ENCODE measurements at places on chromosomes 6 and 20. TPM values are rescaled to one million over a fixed set of nuclear protein-coding genes. Genes with fewer than 3 reads are reported as not detected.

Gene BPI
- 1.4 TPM for total RNA-seq

Gene MAN1A1
- total RNA-seq = 93.1 TPM

Gene TFAP2A
- not detected for total RNA-seq

Gene ATP6V1G2
- total RNA-seq = 3.8 TPM

Gene TGM3
- 0.08 TPM for total RNA-seq

Gene SLC22A7
- total RNA-seq = not detected

Gene IL17A
- total RNA-seq = not detected

Gene FAM209A
- total RNA-seq = not detected

Gene SEC63
- total RNA-seq = 49.5 TPM

Gene SLC35D3
- not detected for total RNA-seq

Gene NKX2-2
- total RNA-seq = not detected

Gene WFDC10B
- not detected for total RNA-seq

Gene ARMH2
- not detected for total RNA-seq

Gene MYLK4
- 0.98 TPM for total RNA-seq

Gene POM121L2
- total RNA-seq = not detected

Gene TRIM15
- not detected for total RNA-seq

Gene PHACTR3
- total RNA-seq = not detected

Gene LRRC73
- 0.63 TPM for total RNA-seq

Gene PXMP4
- 2.7 TPM for total RNA-seq
